Smooth muscle cell of the brain vasculature (primary cell): ENCODE measurements at places on chromosomes 6 and 20.
A peak's percentile ranks its signal among the peaks of the same experiment; 100 is the strongest.

DNA sequence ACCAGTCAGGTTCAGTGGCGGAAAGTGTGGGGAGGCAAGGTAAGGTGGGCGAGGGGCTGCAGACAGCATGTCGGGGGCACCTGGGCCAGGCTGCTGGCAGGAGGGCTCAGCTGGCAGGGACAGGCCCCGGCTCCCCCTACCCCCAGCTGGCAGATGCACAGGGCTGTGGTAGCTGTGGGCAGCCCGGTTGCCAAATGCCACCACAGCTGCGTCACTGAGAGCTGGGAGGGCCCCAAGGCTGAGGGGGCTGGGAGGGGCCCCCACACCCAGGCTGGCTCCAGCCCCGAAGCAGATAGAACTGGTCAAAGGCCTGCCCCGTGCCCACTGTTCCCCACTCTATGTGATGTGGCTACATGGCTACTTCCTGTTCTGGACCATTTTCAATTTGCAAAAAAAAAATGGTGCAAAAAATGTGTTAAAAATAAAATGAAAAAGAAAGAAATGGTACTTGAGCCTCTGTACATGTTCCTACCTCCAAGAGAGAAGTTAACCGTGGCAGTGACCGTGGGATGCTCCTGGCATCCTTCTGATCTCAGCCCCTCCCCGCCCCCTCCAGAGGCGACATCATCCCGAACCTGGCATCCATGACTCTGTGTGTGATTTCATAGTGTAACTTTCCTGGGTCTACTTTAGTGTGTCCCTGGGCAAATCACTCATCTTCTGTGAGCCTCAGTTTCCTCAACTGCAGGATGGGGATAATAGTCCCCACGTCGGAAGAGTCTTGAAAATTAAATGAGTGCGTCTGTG, 64.4 kb downstream of the UBE2V1 start:
- no peak for DNase-seq

GRCh38 chr6:153140299-153140698, 9.2 kb upstream of the RGS17 start:
- DNase-seq = no peak

- no peak for DNase-seq
Observed at GRCh38 chr20:21360705-21361104, 36.6 kb downstream of the NKX2-4 start.

GRCh38 chr6:147298461-147298860, 94.2 kb downstream of the STXBP5 start:
- DNase-seq = no peak

GRCh38 chr6:86256615-86257187, 614.0 kb upstream of the SYNCRIP start:
- DNase-seq = no peak

DNA sequence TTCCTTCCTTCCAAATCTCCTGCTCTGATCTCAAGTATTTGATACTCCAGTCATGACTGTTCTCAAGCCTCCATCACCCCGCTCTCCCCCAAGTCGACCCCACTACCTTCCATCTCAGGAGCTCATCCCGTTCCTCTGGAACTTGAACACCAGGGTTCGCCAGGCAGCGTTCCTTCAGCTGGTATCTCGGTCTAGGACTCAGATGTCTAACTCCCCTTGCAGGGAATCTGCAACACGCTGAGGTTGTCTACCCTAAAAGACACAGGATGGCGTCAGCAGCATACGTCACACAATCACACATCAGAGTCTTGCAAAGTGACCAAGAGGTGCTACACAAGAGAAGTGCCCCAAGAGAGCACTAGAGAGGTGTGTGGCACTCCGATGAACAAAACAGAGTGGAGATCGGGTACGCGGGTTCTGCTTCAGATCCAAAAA, 706 bp downstream of the ZNF184 start:
- DNase-seq = peak; percentile 33

DNA sequence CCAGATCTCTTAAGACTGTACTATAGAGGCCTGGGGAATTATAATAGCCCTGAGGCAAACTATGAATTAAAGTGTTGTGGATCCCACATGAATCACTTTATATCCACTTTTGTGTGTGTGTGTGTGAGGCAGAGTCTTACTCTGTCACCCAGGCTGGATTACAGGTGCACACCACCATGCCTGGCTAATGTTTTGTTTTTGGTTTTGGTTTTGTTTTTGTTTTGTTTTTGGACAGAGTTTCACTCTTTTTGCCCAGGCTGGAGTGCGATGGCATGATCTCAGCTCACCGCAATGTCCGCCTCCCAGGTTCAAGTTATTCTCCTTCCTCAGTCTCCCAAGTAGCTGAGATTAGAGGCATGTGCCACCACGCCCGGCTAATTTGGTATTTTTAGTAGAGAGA, 32.2 kb upstream of the MICB start:
- DNase-seq = no peak

- no peak for DNase-seq
Observed at GRCh38 chr6:11779329-11780096, 910 bp upstream of the ADTRP start.
